ENCODE measurements at places on chromosomes 7 and 10.

DNA sequence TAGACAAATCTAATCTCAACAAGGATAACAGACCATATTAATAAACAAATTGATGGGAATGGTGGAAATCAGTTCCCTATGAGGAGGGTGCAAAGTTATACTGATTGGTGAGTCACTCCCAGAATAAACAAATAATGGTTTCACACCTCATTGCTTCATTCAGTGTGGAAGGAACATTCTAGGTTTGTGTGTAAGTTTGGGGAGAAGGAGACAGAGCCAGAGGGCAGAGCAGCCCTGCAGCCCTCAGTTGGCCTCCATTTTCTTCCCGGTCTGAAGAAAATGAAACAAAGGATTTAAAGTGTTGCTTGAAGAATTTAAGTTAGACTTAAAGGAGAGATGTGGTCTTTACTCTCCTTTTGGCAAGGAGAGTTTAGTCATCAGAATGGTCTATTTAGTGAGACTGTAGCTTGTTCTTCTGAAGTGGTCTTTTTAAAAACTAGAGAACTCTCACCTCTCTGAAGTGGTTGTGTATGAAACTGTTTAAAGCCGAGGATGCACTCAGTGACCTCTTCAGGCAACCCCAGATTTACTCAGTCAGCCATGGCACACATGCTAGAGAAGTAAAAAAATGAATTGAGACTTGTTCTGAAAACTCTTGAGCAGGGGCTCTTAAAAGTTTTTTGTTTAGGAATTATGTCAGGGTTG, 27.2 kb downstream of the IKZF1 start:
- no peak for DNase-seq
- H3K4me1 ChIP-seq = no peaks in the 10 kb centered on the region
- H3K27ac ChIP-seq = no peak overlapping the region
- H3K27me3 ChIP-seq = no peaks in the 10 kb centered on the region

- no peaks in the 10 kb centered on the region for H3K27me3 ChIP-seq
- no peaks in the 10 kb centered on the region for H3K36me3 ChIP-seq
- H3K4me1 ChIP-seq = no peaks in the 10 kb centered on the region
- no peak overlapping the region for H3K4me3 ChIP-seq
- no peak overlapping the region for H3K27ac ChIP-seq
Measured at GRCh38 chr10:97058521-97058920, 127.2 kb downstream of the SLIT1 start.

DNA sequence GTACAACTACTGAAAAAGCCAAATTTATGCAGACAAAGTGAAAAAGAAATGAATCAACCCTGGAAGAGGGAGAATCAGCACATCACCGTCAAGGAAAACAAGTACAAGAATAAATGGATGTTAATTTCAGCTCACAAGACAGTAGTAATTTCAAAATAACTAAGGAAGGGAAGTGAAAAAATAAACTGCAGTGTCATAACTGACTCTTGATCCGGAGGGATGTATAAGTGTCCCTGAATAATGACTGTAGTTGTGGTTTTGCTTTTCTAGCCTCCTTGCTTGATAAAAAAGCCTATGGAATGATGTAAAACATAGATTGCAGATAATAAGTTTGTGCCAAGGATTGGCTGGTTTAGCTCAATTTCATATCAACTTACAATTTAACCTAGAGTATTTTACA, 721.1 kb upstream of the C7orf33 start:
- no peak overlapping the region for H3K4me3 ChIP-seq
- no peak overlapping the region for H3K27ac ChIP-seq
- H3K36me3 ChIP-seq = no peaks in the 10 kb centered on the region
- H3K27me3 ChIP-seq = no peaks in the 10 kb centered on the region
- no peak for DNase-seq
- no peaks in the 10 kb centered on the region for H3K4me1 ChIP-seq

DNA sequence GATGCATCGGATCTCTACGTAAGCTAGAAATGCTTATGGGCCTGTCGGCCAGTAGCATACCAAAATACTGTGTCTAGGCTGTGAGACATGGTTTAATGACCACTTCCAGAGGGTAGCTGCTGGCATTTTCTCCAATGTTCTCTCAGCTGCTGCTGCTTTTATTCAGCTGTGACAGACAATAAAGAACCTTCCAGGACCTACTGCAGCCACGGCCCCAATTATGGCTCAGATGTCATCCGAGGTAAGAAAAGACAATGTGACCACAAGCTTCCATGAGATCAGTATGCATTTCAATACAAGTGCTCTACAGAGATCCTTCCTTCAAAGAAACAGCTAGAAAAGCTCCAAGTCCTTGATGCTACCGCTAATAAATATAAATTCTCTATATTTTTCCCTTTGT, 256.2 kb downstream of the SDHAF3 start:
- H3K27me3 ChIP-seq = no peaks in the 10 kb centered on the region
- DNase-seq = no peak
- H3K4me3 ChIP-seq = no peak overlapping the region
- H3K36me3 ChIP-seq = no peaks in the 10 kb centered on the region
- no peaks in the 10 kb centered on the region for H3K4me1 ChIP-seq

DNA sequence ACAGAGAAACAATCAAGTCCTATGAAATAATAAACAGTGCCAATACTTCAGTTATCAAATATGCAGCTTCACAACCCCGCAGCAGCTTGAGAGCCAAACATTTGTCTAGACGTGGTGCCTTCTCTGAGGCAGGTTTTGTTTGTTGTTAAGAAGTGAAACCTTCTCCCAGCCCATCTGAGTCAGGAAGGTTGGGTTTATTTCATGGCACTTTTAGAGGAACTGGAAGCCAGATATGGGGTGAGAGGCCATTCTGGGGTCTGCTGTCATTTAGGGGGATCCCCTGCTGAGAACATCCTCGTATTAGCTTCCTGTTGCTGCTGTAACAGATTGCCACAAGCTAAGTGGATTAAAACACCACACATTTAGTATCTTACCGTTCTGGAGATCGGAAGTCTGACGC, 113.6 kb downstream of the GRK5 start:
- no peaks in the 10 kb centered on the region for H3K36me3 ChIP-seq
- H3K4me3 ChIP-seq = no peak overlapping the region
- no peak for DNase-seq

DNA sequence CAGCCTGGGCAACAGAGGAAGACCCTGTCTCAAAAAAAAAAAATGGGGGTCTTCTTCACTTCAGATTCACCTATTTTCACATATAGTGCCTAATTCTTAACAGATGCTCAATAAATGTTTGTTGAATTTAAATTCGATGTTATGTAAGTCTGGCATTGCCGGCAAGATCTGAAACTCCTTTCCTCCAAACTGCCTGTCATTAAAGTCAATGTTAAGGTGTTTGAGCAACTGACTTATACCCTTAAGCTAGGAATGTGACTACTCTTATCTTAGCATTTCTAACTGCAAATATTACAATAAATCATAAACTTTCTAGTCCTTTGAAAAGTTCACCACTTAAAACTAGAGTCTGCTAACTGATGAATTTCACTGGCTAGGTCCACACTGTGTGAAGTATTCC, 95.2 kb downstream of the NRP1 start:
- H3K27me3 ChIP-seq = no peaks in the 10 kb centered on the region
- DNase-seq = no peak
- H3K4me1 ChIP-seq = peaks cover 6% of the 10 kb centered on the region
- no peak overlapping the region for H3K4me3 ChIP-seq

- no peaks in the 10 kb centered on the region for H3K27me3 ChIP-seq
- H3K27ac ChIP-seq = no peak overlapping the region
- H3K36me3 ChIP-seq = no peaks in the 10 kb centered on the region
- H3K4me1 ChIP-seq = peaks cover 4% of the 10 kb centered on the region
- no peak overlapping the region for H3K4me3 ChIP-seq
- DNase-seq = no peak
Measured at GRCh38 chr10:132492323-132493025, 45.1 kb upstream of the INPP5A start.

DNA sequence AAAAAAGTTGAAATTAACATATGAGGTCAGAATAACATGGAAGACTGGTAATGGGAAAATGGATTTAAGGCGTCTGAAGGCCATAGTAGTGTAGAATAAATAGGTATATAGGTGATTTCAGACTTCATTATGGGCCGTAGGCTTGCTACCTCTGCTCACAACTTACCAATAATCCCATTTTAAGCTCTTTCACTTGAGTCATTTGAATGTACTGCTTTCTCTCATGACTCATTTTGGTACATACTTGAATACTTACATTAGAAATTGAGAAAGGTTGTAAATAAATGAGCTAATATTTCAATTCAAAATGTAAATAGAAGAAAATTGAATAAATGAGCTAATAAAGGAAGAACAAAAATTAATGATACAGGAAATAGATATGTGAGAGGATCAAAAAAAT, 42.2 kb upstream of the NEUROD6 start:
- no peaks in the 10 kb centered on the region for H3K27me3 ChIP-seq
- no peaks in the 10 kb centered on the region for H3K36me3 ChIP-seq
- no peak for DNase-seq
- H3K27ac ChIP-seq = no peak overlapping the region
- no peak overlapping the region for H3K4me3 ChIP-seq
- H3K4me1 ChIP-seq = no peaks in the 10 kb centered on the region

GRCh38 chr10:4768416-4768815, 57.6 kb upstream of the AKR1E2 start:
- H3K4me3 ChIP-seq = no peak overlapping the region
- no peaks in the 10 kb centered on the region for H3K36me3 ChIP-seq
- DNase-seq = no peak
- no peaks in the 10 kb centered on the region for H3K27me3 ChIP-seq
- no peaks in the 10 kb centered on the region for H3K4me1 ChIP-seq

DNA sequence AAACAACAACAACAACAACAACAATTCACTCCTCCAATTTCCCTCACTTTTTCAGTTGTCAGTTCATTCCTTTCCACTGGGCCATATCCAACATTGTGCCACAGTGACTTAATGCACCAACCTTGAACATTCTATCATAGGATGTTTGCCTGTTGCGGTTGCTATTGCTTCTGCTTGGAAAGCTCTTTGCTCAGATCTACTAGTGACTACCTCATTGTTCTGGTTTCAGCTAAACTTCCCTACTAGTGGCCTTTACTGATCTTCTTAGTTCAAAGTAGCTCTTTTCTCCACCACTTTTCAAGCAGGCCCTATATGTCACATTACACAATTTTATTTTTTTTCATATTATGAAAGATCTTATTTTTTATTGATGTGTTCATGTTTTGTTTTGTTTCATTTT, 9.8 kb upstream of the STEAP4 start:
- no peak for DNase-seq
- no peaks in the 10 kb centered on the region for H3K27me3 ChIP-seq
- no peak overlapping the region for H3K4me3 ChIP-seq
- no peak overlapping the region for H3K27ac ChIP-seq
- no peaks in the 10 kb centered on the region for H3K4me1 ChIP-seq
- no peaks in the 10 kb centered on the region for H3K36me3 ChIP-seq

All from ascending aorta (tissue), 2 donors.